ENCODE measurements at places on chromosomes 1 and 21.

DNA sequence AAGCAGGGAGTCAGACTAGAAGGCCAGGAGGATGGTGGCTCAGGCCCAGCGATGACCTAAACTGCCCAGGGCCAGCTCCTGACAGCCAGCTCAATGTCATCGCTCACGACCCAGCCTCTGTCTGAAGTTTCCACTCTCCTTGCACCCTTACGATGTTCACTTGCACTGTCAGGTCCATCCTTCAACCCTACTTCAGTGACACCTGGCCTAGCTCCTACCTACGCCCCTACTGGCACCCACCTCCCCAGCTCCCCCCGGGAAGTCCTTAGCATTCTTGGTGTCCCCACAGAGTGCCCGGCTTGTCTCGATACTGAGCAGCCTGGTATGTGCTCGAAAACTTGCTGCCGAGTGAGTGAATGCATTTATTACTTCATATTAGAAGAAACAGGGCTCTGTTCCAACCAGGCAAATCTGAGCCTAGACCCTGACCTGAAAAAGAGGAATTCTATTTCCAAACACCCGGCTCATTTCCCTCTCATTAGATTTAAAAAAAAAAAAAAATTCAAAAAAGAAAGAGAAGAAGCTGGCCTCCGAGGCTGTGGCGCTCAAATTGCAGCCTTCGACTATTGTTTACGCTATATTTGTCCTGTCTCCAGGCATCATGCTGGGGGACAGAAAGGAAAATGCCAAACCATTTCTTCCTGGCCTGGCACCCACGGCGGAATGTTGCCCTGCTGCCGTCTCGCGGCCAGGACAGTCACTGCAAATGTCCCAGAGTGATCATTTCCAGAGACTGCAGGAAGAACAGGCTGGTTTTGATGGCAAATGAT is 29.8 kb upstream of the LRRC38 start:
- no peak for DNase-seq

DNA sequence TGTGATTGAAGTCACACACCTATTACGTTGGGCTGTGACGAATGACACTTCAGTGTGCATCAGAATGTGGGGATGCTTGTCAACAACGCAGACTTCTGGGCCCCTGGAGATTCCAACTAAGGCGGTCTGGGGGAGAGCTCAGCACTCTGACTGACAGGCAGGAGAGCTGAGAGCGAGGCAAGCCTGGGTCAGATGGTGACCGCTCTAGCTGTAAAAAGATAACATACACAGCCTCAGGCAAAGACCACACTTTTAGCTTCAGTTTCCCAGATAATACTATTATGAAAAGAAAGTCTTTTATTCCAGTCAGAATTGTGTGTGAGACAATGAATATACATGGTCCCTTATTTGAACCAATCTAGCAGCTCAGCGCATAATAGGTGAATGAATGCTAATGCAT is 25.4 kb downstream of the EDARADD start:
- DNase-seq = no peak

GRCh38 chr1:204921855-204922516 is 51.3 kb downstream of the NFASC start:
- no peak for DNase-seq

DNA sequence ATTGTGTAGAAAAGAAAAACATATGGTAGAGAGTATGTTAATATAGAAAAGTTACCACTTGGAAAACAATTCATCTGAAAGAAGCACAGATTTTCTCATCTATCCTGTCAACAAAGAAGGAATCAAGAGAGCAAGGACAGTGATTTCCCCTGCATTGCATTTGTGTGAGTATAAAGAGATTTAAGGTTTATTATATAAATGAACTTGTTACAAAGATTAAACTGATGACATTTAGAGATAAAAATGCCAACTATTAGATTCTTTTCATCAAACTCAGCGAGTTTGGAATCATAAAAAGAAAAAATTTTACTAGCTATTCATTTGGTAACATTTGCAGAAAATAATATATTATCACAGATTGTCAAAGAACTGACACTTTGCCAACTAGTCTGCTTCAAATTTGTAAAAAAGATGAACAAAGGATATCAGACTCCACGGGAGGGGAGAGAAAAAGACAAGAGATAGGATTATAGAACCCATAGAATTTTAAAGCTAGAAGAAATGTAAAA is at the start of gene RGS21:
TSS of gene RGS21 (plus strand) at position 51 of the 509 bp plus-strand sequence. CDS start 26,045 bp downstream, outside the sequence.
- DNase-seq = no peak

DNA sequence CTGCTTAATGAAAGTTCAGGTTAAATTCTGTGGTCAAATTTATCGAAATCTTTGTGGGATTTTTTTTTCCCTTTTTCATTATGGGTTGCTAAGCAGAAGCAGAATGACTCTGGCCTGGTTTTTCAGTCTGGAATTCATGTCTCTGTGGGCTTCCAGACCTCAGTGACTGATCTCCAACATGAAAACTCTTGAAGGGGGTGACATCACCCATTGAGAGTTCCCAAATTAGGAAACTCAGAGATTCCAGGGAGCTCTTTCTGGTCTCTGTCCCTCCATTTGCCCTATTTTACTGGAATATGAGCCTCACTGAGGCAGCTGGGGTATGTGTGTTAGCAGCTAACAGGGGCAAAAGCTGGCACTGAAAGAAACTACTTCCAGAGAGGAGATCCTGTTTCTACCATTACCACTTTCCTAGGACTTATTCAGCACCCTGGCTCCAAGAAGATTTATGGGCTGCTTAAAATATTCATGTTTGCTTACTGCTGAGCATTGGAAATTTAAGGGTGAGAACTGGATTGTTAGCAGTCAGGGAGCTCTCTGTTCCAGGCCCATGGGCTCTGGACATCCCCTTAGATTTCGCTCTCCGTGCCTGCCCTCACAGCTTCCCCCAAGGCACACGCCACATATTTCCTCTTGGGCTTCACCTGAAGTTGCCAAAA is 203.4 kb upstream of the SPAG17 start:
- no peak for DNase-seq

DNA sequence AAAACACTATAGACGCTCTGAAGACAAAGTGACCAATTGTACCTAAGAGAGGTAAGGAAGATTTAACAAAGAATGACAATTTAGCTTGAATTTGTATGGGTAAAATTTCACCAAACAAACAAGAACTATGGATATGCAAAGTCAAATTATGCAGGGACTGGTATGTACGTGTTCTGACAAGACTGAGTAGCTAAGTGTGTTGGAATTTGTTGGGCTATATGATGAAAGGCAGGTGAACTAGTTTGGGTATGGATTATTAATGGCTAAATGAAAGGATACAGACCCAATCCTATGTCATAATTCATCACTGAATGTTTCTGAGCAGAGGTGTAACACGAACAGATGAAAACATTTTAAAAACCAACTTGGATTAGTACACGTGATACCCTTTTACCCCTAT is 7.6 kb downstream of the DNTTIP2 start:
- no peak for DNase-seq

DNA sequence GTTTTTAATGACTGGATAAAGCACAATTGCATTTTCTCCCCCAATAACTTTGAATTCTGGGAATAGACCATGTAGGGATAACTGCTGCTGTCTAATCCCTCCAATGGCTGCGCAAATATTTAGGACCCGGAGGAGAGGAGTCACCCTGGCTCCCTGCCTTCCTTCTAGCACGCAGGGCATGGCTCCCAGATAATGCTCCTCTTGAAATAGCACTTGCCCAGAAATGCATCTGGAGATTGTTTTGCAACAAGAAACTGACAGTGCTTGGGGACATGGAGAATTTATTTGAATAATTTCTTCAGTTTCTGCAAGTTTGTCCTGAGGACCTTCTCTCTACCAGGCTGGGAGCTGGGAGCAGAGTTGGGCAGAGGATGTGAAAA is 83.5 kb downstream of the MAN1C1 start:
- DNase-seq = no peak

DNA sequence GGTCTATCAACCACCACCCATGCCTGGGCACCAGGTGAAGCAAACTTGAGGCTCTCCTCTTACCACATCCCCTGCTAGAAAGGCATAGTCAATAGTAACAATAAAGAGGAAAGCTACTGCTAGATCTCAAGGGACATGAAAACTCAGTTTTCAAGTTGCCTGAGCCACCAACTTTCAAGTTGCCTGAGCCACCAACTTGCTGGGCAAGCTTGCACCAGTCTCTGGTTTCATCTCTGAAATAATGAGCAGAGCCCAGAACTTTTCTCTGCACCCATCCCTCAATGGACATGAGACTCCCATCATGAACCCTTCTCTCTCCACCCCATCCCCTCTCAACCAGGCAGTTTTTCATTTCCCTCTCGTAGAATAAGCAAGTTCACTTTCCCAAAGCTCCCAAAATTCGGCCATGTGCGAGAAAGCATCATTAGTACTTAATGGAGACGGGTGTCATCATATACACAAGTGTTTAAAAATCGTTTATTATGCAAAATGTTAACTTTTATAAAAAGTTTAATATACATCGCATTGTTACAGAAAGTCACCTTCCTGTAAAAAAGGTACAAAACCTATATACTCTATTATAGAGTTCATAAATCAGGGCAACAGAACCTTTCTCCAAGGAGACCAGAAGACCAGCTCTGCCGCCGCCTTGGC is 1.7 kb downstream of the ID3 start:
- DNase-seq = no peak

- no peak for DNase-seq
These were observed 241.6 kb downstream of the BACH1 start for GRCh38 chr21:29540289-29540688.

DNA sequence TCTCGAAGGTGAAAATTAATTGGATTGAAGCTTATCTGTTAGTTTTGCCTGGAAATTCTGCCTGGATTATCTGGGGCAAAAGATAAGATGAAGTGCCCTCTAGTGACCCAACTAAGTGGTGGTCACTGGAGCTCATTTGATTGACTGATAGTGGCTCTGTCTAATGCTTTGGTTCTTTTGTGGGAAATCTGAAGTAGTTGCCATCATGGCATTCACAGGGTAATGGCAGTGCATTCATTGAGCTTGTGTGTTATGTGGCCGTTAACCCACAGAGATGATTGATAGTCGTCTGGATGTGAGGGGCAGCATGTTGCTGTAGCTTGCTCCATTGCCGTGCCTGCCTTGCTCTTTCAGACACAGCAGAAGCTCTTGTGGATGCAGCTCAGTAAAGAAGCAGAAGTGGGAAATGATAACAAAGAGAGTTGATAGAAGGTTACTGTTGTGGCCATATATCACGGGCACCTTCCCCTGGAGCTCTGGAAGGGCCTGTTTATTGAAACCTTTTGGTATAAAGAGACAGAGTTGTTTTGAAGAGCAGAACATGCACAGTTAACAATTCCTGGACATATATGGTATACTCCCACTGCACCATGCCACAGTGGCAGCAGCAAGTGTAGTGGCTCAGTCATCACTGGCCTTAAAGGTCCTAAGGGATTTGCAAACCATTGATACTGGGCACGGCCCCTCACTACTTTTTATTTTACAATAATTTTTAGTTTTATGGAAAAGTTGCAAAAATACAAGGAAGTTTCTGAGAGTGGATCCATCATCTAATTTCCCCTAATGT is 42.0 kb downstream of the CXADR start:
- no peak for DNase-seq

Data from AG04450 (cell line).